ENCODE measurements at places on chromosomes 11 and 22.
A peak's percentile ranks its signal among the peaks of the same experiment; 100 is the strongest.

GRCh38 chr11:33723238-33723881 is 12.9 kb downstream of the CD59 start:
- peak; percentile 25 for DNase-seq

GRCh38 chr22:39177456-39177775 is 24.9 kb upstream of the CBX7 start:
- no peak for DNase-seq

- peak; percentile 71 for DNase-seq
Measured at GRCh38 chr11:121451986-121452608, at the start of gene SORL1. Gene SORL1 (plus strand): TSS chr11:121452314. CDS start chr11:121452332, 18 bp downstream.

- DNase-seq, result no peak
Measured at GRCh38 chr11:10975287-10975721, 117.5 kb upstream of the ZBED5 start.

DNA sequence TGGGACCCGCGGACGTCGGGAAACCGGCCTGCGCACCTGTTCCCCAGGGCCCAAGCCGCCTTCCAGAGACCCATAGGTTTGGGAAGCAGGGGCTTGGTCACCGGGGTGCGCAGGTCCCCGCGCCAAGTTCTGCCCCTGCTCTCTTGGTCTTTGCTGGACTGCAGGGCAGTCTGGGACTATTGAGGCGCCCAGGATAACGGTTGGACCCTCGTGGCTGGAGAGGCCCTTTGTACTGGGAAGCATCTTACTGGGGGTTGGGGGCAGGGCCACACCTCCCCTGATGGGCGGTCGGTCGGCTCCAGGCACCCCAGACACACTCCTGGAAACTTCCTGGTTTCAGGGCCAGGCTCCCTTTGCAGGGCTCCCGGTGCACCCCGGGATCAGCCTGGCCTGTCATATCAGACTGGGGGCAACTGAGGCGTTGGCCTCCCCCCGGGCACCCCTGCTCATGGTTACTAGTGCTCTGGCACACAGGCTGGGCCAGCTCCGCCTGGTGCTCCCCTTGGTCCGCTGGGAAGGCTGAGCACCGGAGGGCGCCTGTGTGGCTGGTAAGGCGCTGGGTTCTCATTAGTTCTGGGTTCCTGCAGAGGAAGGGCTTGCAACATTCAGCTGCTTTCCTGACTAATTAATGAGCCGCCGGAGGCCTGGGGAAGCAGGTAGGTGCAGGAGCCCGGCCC is 1250.5 kb downstream of the BRD1 start:
- DNase-seq, result peak; percentile 47

DNA sequence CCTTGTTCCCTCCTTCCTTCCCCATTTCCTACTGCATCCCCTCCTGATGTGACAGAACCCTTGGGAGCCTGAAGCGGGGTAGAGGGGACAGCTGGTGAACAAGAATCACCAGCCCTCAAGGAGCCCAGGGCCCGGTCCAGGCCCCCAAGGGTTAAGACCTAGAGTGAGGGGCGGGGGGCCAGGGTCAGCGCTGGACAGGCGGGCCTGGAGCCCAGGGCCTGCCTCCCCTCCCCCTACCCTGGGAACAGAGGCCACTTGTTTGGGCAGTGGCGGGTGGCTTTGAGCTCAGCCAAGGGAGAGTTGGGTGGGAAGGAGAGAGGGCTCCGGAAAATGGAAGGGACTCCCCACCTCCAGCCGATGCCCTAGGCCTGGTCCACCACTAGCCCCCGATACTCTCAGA is 2.1 kb downstream of the ARAP1 start:
- no peak for DNase-seq

GRCh38 chr11:1878137-1879031 is 13.3 kb downstream of the PRR33 start:
- no peak for DNase-seq

GRCh38 chr11:24779791-24780190 is 282.9 kb downstream of the LUZP2 start:
- DNase-seq, result no peak

DNA sequence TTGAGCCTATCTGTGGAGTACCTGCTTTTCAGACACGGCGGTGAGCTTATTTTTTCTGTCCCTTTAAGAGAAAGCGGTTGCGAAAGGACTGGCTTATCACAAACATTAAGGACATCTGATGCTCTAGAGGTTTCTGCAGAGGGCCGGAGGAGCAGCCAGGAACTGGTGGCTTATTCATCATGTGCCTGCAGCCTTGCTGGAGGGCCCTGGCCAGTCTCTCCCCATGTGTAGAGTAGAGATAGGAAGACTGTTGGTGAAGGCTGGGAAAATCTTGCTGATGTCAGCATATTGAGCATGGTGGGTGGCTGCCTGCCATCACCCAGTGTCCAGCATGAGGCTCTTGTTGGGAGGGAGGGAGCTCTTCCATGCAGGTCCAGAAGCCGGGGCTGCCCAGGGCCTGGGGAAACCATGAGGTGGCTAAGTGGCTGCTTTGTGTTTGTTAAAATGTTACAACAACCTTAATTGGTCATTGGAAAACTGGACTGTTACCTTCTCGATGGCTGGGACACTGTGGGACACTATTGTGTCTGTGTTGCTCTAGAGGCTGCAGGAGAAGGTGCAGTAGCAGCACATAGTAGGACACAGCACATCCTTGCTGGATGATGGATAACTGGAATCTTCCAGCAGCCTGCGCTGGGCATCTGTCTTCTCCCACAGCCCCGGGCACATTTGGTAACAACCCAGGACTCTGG is 54.3 kb downstream of the TSPAN18 start:
- no peak for DNase-seq

- no peak for DNase-seq
Measured at GRCh38 chr22:25024895-25025294, 72.4 kb downstream of the KIAA1671 start.

GRCh38 chr11:133007027-133007584 is 525.2 kb downstream of the OPCML start:
- DNase-seq, result no peak

- DNase-seq, result no peak
Measured at GRCh38 chr11:126136507-126136906, 73.8 kb upstream of the CDON start.

DNA sequence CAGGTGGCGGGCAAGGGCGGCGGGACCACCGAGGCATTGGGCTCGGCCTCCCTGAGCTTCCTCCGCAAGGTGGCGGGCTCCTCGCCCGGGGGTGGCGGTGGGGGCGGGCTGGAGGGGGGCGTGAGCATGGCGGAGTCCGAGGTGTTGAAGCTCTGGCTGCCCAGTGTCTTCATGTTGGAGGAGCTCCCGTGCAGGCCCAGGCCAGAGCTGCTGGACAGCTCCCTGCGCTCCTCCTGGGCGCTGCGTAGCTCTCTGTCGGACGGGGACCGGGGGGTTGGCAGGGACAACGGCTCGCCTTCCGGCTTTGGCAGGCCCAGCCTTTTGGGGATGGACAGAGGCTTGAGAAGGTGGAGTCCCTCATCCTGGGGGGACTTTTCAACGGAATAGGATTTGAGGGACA is 43.9 kb upstream of the BID start:
- no peak for DNase-seq

DNA sequence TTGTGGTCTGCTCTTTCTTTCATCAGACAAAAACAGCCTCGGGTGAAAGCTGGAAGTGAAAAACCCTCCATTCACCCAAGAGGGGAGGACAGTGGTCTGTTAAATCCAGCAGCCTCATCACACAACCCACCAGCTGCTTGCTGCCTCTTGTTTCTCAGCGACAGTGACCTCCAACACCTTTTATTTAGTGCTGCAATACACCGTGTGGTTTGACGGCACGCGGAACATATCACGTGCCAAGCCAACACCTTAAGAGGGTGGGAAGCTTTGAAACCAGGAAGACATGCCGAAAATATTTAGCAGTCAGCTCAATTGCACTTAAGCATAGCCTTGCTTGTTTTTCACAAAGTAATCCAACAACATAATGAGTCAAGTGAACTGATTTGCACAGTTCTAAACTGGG is 39.8 kb upstream of the POGLUT3 start:
- peak; percentile 51 for DNase-seq

GRCh38 chr11:46543564-46543963 is 50.3 kb downstream of the AMBRA1 start:
- DNase-seq, result no peak

GRCh38 chr11:126474220-126474619 is 118.7 kb downstream of the ST3GAL4 start:
- no peak for DNase-seq

- DNase-seq, result no peak
Measured at GRCh38 chr11:118979434-118979833, 7.9 kb downstream of the FOXR1 start.

GRCh38 chr22:38736257-38736570 is 19.6 kb downstream of the SUN2 start:
- peak; percentile 21 for DNase-seq

DNA sequence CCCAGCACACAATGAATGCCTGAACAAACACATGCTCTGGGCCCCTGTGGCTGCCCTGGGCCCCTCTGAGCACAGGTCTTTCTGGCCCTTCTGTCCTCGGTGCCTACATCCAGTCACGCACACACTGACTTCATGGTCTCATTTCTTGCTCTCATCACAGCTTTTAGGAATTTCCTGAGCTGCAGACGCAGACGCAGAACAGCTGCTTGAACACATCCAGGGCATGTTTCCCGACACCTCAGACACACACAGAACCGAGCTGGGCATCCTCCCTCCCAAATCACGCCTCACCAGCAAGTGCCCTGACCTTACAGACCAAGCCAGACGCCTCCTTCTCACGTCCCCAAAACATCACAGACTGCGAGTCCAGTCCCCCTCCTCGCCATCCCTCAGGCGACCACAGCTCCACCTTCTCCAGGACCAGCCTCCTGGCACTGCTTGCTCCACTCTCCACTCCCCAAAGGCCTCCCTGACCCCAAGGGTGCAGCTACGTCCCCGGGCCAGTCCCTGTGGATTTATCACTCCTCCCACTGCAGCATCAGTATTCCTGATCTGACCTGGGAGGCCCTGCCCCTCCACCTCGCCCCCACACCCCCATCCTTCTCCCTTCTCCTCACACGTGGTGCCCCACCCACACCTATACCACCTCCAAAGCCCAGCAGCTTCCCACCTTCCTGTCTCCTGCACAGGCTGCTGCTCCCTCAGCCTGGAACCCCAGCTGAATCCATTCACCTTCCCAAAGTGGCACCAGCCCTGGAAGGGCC is 12.9 kb downstream of the SIRT3 start:
- DNase-seq, result no peak

- no peak for DNase-seq
Measured at GRCh38 chr22:42654436-42655073, 5.4 kb upstream of the CYB5R3 start.

DNA sequence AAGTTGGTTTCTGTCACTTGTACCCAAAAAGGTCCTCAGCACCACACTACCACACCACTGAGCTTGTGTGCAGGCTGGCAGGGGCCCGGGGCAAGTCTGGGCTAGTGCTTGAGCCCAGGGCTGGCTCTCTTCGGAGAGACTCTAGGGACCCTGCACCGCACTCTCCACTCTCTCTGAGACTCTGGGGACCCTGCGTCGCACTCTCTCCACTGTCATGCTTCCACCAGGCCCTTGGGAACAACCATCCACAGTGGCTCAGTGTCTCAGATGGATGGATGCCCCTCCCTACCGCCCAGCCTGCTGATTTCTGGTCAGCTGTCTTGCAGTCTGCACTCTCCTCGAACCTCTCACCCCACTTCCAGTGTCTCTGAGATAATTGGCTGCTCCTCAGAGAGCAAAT is 2.0 kb upstream of the SBF1 start:
- no peak for DNase-seq

- no peak for DNase-seq
Measured at GRCh38 chr11:34909415-34909814, 6.8 kb downstream of the APIP start.

- no peak for DNase-seq
Measured at GRCh38 chr11:130063451-130063850, 6.2 kb upstream of the APLP2 start.

- DNase-seq, result no peak
Measured at GRCh38 chr11:57904376-57904775, 119.3 kb upstream of the OR9Q1 start.

GRCh38 chr11:12060385-12060985 is 49.9 kb upstream of the MICAL2 start:
- DNase-seq, result no peak

- DNase-seq, result no peak
Measured at GRCh38 chr11:123161376-123162030, 33.5 kb downstream of the CLMP start.

GRCh38 chr11:109972939-109973338 is 120.3 kb upstream of the ZC3H12C start:
- DNase-seq, result no peak

GRCh38 chr11:22520521-22520920 is 105.1 kb downstream of the FANCF start:
- peak; percentile 2 for DNase-seq

DNA sequence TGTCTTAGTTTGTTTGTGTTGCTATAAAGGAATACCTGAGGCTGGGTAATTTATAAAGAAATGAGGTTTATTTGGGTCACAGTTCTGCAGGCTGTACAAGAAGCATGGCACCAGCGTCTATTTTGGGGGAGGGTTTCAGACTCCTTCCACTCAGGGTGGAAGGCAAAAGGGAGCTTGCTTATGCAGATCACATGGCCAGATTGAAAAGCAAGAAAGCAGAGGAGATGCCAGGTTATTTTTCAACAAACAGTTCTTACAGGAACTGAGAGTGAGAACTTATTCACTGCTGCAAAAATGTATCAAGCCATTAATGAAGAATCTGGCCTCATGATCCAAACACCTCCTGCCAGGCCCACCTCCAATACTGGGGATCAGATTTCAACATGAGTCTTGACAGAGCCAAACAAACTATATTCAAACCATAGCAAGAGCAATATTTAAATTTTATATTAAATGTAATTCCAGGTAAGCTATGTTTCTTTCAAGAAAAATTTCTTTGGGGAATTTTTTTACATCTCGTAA is 66.9 kb downstream of the NXPE2 start:
- DNase-seq, result no peak

DNA sequence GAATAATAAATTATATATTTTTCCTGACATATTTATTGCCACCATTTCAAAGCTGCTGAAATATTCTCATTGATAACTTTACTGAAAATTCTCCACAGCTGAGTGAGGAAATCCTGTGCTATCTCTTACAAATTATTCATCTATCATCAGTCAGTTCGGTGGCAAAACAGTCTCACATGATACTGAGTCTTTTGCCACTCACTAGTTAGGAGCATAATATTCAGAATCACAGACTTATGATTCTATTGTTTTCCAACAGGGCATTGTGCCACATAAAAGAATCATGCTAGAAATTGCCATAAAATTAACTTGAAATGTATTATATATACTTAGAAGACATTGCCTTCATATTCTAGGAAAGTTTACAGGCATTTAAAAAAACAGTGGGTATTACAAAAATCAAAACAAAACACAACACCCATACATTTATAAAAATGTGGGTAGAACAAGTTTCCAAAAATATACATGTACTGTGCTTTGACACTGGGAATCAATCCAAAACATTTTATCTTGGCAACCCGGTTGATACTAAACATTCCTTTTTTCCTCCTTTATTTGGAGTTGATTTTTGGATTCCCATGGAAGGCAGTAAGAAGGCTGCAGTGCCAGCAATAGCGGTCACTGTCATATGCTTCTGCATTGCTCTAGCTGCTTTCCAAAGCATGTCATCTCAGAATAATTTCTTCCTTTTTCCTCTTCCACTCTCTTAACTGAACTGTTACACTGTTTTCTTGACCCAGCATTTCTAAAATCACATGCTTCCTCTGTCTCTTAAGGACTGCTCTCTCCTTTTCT is 42.5 kb downstream of the ATG16L2 start:
- DNase-seq, result no peak
